Upper lobe of left lung (tissue), 6 donors: ENCODE measurements at places on chromosomes 1 and 21.
A peak's percentile ranks its signal among the peaks of the same experiment; 100 is the strongest.

DNA sequence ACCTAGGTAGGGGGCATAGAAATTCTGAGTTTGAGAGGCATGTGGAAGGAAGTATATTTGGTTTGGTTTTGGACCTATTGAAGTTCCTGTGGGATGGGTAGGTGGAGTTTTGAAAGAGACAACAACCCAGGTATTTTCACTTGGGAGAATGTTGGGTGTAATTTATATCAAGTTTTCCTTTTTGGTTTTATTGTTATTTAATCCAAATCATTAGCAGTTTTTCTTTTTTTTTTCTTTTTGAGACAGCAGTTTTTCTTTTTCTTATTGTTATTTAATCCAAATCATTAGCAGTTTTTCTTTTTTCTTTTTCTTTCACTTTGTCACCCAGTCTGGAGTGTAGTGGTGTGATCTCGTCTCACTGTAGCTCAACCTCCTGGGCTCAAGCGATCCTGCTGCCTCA, 30.1 kb downstream of the RNF11 start:
- DNase-seq, result no peak
- no peak overlapping the region for H3K4me3 ChIP-seq
- H3K27ac ChIP-seq, result no peak overlapping the region
- H3K36me3 ChIP-seq, result peaks cover 15% of the 10 kb centered on the region

GRCh38 chr1:229230140-229230892, 40.6 kb upstream of the RAB4A start:
- no peaks in the 10 kb centered on the region for H3K36me3 ChIP-seq
- no peaks in the 10 kb centered on the region for H3K27me3 ChIP-seq
- peak overlapping the region; percentile 75 for H3K27ac ChIP-seq
- no peak overlapping the region for H3K4me3 ChIP-seq

DNA sequence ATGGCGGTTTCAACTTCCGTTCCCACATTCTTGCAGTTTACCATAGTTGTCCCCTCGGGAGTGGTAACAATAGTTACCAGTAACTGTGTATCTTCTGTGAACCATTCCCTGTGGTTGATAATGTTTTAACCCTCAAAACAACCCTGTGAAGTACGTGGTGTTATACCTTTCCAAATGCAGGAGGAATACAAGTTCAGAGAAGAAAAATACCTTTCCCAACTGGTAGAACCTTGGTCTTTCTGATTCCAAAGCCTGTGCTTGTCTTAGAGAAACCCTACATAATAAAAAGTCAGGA, 789 bp downstream of the BTF3L4 start:
- peak overlapping the region; percentile 81 for H3K4me3 ChIP-seq
- peak overlapping the region; percentile 93 for H3K27ac ChIP-seq

DNA sequence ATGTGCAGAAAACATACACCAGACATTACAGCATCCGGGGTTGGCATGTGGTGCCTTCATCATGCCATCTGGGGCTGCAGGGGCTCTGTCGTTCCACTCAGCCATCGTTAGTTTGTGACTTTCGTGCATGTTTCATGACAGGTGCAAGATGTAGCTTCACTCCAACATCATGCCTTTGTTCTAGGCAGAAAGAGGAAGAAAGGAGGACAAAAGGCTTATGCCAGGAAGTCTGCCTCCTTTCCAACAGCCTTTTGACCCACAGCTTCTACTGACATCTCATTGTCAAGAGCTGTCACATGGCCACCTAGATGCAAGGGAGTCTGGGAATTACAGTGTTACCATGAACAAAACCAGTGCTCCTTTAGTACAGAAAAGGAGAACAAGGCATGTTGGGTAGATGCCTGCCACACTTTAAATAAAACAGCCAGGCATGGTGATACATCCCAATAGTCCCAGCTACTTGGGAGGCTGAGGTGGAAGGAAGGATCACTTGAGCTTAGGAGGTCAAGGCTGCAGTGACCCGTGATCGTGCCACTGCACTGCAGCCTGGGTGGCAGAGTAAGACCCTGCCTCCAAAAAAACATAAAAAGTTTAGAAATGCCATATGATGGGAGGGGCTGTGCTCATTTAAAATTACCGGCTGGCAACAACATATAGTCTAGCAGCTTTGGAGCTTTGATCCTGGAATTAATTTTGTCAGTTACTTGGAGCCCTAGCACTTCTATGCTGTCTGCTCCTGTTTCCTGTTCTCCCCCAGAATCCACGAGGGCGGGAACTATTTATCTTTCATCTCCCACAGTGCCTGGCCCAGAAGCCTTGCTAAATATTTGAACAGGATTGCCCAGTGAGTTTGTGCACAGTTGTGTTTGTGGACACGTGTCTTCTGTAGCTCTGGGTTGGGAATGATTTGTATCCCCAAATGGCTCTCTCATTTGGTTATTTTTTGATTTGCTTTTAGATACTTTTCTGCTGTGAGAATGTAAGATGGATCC, 7.4 kb downstream of the DOP1B start:
- no peak for DNase-seq
- no peak overlapping the region for H3K4me3 ChIP-seq
- peaks cover 10% of the 10 kb centered on the region for H3K4me1 ChIP-seq
- H3K36me3 ChIP-seq, result no peaks in the 10 kb centered on the region

- H3K4me3 ChIP-seq, result peak overlapping the region; percentile 95
- H3K27ac ChIP-seq, result peak overlapping the region; percentile 85
- no peak for DNase-seq
- no peaks in the 10 kb centered on the region for H3K27me3 ChIP-seq
- H3K36me3 ChIP-seq, result peaks cover 5% of the 10 kb centered on the region
- H3K4me1 ChIP-seq, result peaks cover 48% of the 10 kb centered on the region
Observed at GRCh38 chr1:15408890-15409387, 749 bp upstream of the EFHD2 start.

GRCh38 chr1:88890791-88891317, 513 bp downstream of the GTF2B start:
- H3K27ac ChIP-seq, result peak overlapping the region; percentile 94
- peaks cover 12% of the 10 kb centered on the region for H3K36me3 ChIP-seq

- H3K27ac ChIP-seq, result no peak overlapping the region
- H3K27me3 ChIP-seq, result no peaks in the 10 kb centered on the region
- no peaks in the 10 kb centered on the region for H3K36me3 ChIP-seq
- no peak for DNase-seq
- H3K4me1 ChIP-seq, result no peaks in the 10 kb centered on the region
Observed at GRCh38 chr1:232684371-232685105, 54.6 kb upstream of the SIPA1L2 start.

- no peaks in the 10 kb centered on the region for H3K27me3 ChIP-seq
- no peaks in the 10 kb centered on the region for H3K4me1 ChIP-seq
- DNase-seq, result no peak
- H3K4me3 ChIP-seq, result no peak overlapping the region
- H3K36me3 ChIP-seq, result no peaks in the 10 kb centered on the region
Observed at GRCh38 chr1:25131794-25132193, 100.5 kb downstream of the SYF2 start.
